Thymus (tissue), 14 donors: ENCODE measurements at places on chromosomes 16 and 17. TPM values are rescaled to one million over a fixed set of nuclear protein-coding genes. Genes with fewer than 3 reads are reported as not detected.

Gene GNG13
- 0.55 TPM for polyA plus RNA-seq

DNA sequence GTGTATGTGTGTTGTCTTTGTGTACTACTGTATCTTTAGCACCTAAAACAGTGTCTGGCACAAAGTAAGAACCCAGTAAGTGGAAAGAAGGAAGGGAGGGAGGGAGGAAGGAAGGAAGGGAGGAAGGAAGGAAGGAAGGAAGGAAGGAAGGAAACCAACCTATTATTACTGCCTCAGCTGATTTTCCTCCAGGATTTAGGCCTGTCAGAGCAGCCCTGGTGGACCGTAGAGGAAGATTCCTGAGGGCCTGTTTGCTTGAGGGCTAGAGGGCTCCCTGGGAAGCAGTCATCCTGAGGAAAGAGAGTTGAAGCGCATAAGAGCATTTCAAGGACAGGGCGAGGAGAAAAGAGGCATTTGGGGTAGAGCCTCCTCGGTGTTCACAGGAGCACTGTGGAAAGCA is 61.5 kb downstream of the WSB1 start:
- no peak for DNase-seq
- no peaks in the 10 kb centered on the region for H3K27me3 ChIP-seq
- no peaks in the 10 kb centered on the region for H3K36me3 ChIP-seq

Gene KIF1C
- polyA plus RNA-seq: 15.4 TPM

DNA sequence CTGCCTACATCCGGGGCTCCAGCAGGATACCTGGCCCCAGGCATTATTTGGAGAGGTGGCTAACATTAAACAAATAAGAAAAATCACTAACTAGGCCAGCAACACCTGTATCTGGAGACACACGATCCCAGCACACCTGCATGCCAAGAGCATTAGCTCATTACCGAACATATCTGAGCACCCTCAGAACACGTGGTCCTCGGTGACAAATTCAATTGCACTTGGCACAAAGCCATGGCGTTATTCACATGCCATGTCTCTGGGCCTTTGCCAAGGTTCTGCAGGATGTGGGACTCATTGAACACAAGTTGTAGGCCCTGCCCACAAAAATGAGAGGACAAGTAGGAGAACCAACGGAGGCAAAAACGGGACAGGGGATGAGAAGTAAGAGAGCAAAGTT is 552.3 kb downstream of the TOX3 start:
- no peaks in the 10 kb centered on the region for H3K27me3 ChIP-seq
- no peak for DNase-seq
- no peak overlapping the region for H3K27ac ChIP-seq

DNA sequence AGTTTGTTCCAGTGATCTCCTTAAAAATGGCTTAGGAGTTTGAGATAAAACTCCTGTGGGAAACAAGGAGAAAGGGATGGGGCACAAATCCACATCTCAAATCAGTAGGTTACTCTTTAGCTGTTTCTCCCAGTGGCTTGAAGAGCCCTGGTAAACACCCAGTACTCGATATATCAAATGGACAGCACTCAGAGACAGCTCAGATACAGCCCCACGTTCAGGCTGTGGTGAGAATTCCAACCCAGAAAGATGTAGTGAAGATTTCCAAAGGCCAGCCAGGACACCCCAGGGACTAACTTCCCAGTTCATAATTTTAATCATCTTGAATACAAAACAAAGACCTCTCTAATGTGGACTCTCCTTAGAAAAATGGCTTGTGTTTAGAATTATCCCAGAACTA is 6.4 kb upstream of the VEZF1 start:
- DNase-seq: no peak
- H3K36me3 ChIP-seq: no peaks in the 10 kb centered on the region

DNA sequence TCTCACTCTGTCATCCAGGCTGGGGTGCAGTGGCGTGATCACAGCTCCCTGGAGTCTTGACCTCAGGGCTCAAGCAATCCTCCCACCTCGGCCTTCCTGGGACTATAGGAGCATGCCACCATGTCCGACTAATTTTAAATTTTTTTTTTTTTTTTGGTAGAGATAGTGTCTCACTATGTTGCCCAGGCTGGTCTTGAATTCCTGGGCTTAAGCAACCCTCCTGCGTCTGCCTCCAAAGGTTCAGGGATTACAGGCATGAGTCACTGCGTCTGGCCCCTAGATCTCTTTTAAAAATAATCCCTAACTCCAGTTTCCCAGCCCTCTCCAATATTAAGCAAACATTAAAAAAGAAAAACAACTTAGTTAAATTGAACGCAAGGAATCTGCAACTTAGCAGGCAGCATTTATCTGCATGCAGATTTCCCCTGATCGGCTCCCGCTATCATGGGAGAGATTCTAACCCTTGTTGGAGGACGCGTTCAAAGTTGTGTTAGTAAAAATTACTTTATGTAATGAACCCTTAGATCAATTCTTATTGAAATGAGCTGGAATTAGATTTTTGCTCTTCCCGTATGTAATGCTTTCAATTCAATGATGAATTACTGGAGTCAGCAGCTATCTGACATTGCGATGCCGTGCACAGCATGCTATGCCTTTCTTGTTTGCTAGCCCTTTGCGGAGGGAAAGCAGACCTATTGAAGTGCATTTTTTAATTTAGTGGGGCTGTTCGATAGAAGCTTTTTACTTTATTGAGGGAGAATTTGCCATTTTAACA is 171.7 kb downstream of the HAPSTR1 start:
- DNase-seq: no peak
- no peaks in the 10 kb centered on the region for H3K36me3 ChIP-seq
- H3K27ac ChIP-seq: no peak overlapping the region
- no peaks in the 10 kb centered on the region for H3K4me1 ChIP-seq
- H3K27me3 ChIP-seq: no peaks in the 10 kb centered on the region
- H3K4me3 ChIP-seq: no peak overlapping the region

Gene CNTNAP4
- 0.09 TPM for polyA plus RNA-seq
